Glomerular endothelial cell (primary cell): ENCODE measurements at places on chromosomes 7 and 10.

- DNase-seq: no peak
Observed at GRCh38 chr7:47444376-47445098, 137.4 kb downstream of the TNS3 start.

DNA sequence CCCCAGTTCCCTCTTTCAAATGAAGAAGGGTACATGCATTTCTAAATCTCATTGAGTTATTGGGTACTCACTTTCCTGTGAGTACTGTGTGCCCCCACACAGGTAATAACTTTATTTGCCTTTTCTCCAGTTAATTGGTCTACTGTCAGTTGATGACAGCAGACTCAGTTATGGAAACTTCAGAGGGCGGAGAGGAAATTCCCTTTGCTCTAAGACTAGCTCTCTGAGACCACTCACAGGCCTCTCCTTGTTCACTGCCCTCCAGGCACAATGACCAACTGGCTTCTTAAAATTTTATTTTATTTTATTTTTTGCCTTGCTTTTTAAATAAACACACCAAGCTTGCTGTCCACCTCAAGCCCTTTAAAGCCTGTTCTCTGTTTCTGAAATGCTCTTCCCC is 235.8 kb upstream of the AOAH start:
- DNase-seq: no peak

DNA sequence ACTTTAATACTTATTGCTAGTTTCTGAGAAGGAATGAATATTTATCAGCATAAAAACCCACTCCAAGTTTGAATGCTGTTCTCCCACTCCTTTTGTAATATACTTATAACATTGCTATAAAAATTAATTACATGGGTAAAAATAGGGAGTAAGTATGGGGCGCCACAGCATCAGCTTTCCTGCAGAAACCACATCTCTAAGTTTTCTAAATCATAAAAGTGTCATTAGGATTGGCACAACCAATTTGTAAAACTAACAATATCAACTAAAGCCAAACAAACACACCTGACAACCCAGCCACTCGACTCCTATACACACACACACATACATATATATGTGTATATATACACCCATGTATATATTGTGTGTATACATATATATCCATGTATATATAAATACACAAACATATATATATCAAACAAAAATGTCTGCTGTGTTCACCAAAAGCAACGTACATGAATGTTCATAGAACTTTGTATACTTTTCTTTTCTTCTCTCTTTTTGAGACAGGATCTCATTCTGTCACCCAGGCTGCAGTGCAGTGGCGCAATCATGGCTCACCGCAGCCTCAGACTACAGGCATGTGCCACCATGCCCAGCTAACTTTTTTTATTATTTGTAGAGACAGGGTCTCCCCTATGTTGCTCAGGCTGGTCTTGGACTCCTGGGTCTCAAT is 14.8 kb upstream of the LRRC17 start:
- no peak for DNase-seq

DNA sequence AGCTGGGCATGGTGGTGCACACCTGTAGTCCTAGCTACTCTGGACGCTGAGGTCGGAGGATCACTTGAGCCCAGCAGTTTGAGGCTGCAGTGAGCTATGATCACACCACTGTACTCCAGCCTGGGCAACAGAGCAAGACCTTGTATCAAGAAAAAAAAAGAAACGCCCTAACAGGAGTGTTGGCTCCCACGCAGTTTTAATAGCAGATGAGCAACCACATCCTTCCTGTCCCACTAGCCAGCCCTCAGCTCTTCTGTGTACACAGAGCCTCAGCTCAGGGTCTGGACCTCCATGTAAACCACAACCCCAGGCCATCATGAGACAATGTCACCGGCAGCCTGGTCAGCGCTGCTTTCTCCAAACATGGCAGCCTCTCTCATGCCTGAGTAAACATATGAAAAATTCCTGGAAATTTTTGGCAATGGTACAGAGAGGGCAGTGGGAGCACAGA is 108.2 kb downstream of the PIP4K2A start:
- DNase-seq: no peak

DNA sequence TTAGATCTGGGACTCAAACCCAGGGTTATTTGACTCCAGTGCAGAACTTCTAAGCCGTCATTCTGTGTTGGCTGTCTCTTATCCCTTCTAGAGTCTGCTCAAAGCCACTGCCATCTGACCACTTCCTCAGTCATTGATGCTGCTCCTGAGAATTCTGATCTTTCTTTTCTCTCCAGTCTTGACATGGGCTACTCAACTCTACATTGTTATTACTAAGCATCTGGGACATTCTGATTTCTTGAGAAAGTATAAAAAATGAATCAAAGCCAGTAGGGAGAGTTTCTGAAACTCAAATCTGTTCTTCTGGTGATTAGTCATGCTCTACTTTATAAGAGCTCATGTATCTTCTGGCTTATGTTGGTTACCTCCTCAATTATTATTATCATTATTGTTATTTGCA is 48.7 kb downstream of the ANK3 start:
- DNase-seq: no peak
